ENCODE measurements at places on chromosomes 2 and 18.
A peak's percentile ranks its signal among the peaks of the same experiment; 100 is the strongest.

- DNase-seq = no peak
Measured at GRCh38 chr2:130947967-130948366, 111.3 kb downstream of the ARHGEF4 start.

GRCh38 chr2:231820786-231821303, 34.6 kb downstream of the COPS7B start:
- DNase-seq = no peak

- DNase-seq = no peak
Measured at GRCh38 chr2:52428224-52428623, 1339.4 kb upstream of the CHAC2 start.

DNA sequence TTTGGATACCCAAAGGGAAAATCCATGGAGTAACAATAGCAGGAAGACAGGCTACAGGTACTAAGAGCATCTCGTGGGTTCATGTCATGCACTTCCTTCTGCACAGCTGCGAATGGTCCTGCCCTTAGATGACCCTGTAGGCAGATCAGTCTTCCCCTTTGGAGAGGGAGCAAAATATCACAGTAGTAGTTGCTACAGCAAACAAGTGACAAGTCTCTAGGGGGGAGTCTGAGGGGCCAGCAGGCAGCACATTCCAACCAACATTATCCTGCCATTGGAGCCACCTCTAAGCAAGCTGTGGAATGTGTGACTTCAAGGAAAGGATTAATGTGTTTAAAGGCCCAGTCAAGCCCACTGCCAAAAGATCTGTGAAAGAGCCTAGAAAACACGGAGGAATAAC, 273.2 kb upstream of the PARD3B start:
- no peak for DNase-seq

GRCh38 chr18:26215247-26215970, 10.8 kb upstream of the TAF4B start:
- peak; percentile 56 for DNase-seq

- DNase-seq = peak; percentile 42
Measured at GRCh38 chr2:237627441-237628246, at the start of gene LRRFIP1. Gene LRRFIP1, plus strand, starts transcription at chr2:237627587. Its CDS starts 58 bp downstream, at chr2:237627645.

DNA sequence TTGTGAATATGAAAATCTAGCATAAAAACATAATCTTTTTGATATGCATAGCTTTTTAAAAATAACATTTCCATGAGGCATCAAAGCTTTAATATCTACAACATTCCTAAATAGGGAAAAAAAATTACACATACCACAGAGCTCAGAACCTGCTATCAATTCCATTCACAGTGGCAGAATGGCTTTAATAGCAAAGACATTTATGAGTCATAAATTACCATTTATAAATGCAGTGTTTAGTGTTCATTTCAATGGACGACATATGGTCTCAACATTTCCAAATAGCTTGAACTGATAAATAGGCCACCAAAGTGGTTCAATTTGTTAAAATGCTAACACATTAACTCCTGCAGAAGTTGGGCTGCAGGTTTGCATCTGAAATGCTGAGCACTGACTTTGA, 600.6 kb upstream of the SETBP1 start:
- no peak for DNase-seq

DNA sequence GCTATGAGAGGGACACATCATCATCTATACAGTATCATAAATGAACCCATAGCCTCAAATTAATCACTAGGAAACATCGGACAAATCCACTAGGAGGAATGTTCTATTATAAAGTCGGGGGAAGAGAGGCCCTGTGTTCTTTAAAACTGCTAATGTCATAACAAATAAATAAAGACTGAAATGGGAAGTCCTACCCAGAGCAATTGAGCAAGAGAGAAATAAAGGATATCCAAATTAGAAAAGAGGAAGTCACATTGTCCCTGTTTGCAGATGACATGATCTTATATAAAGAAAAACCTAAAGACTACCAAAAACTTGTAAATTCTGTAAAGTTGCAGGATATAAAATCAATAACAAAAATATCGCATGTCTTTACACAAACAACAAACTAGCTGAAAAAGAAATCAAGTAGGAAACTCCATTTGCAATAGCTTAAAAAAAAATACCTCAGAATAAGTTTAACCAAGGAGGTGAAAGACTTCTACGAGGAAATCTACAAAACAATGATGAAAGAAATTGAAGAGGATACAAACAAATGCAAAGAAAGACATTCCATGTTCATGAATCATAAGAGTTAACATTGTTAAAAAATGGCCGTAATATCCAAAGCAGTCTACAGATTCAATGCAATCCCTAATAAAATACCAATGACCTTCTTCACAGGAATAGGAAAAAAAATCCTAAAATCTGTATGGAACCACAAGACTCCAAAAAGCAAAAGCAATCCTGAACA, 30.6 kb downstream of the RTN4 start:
- no peak for DNase-seq

GRCh38 chr18:77052983-77053309, 79.6 kb downstream of the MBP start:
- no peak for DNase-seq

DNA sequence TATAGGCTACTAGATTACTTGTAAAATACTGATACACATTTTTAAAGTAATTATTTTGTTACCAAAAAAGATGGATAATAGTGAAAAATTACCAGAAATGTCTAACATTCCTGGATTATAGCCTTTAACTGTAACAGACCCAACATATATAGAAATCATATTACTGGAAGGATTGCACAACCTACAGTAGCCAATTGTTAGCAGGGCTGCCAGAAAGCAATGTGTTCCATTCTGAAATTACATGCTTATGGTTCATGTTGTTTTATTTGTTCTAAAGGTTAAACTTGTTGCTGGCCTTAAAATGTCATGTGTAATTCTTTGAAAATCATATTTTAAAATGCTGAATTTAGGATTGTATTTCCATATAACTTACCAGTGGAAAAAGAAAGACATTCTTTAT, 793.6 kb upstream of the ACVR2A start:
- no peak for DNase-seq

- DNase-seq = no peak
Measured at GRCh38 chr2:172083628-172084394, 1.5 kb upstream of the DLX1 start.

DNA sequence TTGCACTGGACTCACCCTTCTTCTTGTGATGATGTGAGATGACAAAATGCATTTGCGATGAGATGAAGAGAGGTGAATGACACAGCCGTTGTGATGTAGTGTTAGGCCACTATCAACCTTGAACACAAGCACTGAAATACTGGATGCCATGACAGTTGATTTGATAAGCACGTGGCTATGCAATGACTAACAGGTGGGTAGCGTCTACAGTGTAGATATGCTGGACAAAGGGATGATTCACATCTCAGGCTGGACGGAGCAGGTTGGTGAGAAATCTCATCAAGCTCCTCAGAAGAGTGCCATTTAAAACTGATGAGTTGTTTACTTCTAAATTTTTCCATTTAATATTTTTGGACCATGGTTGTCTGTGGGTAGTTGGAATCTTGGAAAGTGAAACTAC, 375.8 kb upstream of the LYPD1 start:
- no peak for DNase-seq

- no peak for DNase-seq
Measured at GRCh38 chr18:41955688-41956087, 654 bp downstream of the PIK3C3 start.

GRCh38 chr2:163247156-163247846, 408.7 kb upstream of the KCNH7 start:
- no peak for DNase-seq

DNA sequence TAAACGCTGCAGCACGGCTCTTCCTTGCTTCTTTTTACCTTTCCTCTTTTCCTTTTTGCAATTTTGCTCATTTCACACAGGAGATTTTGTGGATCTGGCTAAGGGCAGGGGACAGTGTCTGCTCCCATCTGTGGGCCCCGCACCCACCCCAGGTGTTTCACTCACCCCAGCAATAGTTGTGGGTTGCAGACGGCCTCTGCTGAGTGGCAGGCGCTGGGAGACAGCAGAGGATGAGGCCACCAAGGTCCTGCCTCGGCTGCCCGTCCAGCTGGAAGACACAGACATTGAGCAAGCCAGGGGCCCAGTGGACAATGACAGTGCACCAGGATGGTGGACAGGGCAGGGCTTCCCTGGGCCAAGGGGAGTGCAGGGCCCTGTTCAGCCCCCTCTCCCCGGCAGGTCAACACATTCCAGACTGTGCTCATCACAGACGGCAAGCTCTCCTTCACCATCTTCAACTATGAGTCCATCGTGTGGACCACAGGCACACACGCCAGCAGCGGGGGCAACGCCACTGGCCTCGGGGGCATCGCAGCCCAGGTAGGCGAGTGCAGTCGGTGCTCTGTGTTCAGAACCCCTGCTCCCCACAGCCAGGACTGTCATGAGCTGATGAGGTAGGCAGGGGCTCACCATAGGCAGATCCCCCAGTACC, 35.0 kb downstream of the SNED1 start:
- DNase-seq = no peak

DNA sequence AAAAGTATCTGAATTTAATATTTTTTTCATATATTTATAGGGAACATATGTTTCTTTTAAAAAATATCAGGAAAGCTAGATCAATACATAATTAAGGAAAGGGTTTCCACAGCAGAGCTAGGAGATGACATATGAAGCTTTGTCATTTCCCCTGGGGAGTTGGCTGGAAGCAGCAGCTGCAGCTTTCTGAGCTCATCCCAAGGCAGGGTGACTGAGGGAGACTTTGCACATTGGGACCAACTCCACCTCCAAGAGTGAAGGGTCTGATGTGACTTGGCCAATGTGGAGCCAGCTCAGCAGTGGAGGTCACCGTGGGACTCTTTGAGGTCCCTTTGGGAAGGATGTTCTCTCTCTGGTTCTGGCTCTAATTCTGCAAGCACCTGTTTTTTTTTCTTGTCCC, 315.1 kb downstream of the RDH14 start:
- DNase-seq = no peak

- DNase-seq = no peak
Measured at GRCh38 chr2:173086518-173087213, 11.0 kb downstream of the MAP3K20 start.

- no peak for DNase-seq
Measured at GRCh38 chr18:22280453-22280750, 111.0 kb downstream of the GATA6 start.

GRCh38 chr2:111972955-111973565, 74.7 kb downstream of the MERTK start:
- no peak for DNase-seq

GRCh38 chr2:12087175-12087574, 340.7 kb downstream of the LPIN1 start:
- no peak for DNase-seq

DNA sequence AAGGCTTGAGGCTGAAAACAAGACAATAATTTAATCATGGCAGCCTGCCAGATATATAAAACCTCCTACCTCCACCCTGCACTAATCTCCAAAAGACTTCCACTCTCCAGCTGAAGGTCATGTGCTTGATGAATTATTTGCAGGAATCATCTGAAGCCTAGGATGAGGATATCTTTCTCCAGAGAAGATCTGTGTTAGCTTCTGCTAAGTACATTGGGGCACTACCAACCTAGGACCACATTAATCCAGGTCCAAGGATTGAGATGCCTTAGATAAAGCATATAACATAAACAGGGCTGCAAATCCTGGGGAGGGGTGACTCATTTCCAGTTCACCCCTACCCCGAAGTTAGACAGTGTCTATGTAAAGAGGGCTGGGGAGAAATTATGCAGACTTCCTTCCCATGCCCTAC, 80.5 kb upstream of the FRZB start:
- DNase-seq = no peak

- DNase-seq = no peak
Measured at GRCh38 chr18:11752116-11752911, 63.2 kb downstream of the GNAL start.

- DNase-seq = no peak
Measured at GRCh38 chr2:32862269-32863055, 84.3 kb upstream of the LTBP1 start.

DNA sequence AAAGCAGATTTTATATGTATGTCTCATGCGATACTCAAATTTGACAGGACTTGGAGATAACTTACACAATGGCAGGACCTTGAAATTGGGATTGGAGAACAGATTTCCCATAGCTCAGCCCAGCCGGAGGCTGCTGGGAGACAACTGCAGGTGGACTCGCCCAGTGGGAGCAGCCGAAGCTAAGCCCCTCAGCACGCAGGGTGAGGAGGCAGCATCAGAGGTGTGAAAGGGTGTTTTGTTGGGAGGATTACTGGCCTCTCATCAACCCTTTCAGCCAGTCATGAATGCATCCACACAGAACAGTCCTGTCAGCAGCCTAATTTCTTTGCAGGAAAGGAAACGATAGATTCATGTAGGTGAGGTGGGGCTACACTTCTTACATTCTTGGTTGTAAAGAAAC, 110.4 kb upstream of the DYNAP start:
- no peak for DNase-seq

- no peak for DNase-seq
Measured at GRCh38 chr18:40652321-40652720, 1302.7 kb upstream of the PIK3C3 start.

DNA sequence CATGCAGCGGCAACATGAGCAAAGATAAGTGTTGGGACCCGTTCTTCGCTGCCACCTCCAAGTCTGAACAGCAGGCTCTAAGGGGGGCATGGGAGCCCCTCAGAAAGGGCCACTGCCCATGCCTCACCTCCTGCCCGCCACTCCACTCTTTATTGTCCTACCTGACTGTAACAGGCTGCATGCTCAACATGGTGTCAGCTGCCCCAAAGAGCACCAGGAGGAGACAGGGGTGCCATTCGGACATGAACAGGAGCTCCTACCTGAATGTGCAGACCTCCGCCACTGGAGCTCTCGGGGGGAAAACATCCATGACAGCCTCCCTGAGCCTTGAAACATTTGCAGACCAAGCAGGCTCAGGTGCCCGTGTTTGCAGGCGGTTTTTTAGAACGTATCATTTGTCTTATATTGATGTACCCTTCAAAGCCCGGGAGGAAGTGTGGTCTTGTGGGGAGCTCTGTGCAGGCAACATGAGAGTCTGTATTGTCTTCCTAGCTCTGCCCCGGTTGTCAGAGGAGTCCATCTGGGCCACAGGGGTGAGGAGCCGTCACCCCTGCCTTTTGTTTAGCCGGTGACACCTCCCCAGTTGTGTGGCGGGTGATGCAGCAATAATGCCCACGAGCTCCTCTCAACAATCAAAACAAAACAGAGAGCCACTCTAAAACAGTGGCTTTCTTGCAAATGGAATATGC, 35.1 kb upstream of the CD8A start:
- DNase-seq = peak; percentile 43
